Glomerular endothelial cell (primary cell): ENCODE measurements at places on chromosomes 7 and 10. TPM values are rescaled to one million over a fixed set of nuclear protein-coding genes. Genes with fewer than 3 reads are reported as not detected.

CALML3 gene
- not detected in 2 replicates for total RNA-seq

TMEM140 gene
- total RNA-seq = 11.7 and 42.1 TPM in 2 replicates

- no peak for DNase-seq
Observed at GRCh38 chr7:81111781-81112540, 193.1 kb upstream of the SEMA3C start.

DNA sequence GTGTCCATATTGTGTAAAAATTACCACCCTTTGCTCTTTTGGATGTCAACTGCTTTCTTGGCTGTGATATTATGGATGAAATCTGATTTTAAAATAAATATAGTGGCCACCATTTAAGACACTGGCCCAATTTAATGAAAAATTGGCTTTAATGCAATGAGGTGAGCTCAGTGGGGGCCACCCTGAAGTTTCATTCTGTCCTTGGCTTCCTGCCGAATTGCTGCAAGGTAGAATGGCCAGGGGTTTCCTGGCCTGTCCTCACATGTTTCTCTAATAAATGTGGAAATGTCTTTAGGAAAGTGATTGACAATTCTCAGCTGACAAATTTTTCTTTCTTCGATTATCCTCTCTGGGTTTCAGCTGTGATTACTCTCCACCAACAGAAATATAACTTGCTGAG is 36.0 kb downstream of the DYNC1I1 start:
- no peak for DNase-seq

DNA sequence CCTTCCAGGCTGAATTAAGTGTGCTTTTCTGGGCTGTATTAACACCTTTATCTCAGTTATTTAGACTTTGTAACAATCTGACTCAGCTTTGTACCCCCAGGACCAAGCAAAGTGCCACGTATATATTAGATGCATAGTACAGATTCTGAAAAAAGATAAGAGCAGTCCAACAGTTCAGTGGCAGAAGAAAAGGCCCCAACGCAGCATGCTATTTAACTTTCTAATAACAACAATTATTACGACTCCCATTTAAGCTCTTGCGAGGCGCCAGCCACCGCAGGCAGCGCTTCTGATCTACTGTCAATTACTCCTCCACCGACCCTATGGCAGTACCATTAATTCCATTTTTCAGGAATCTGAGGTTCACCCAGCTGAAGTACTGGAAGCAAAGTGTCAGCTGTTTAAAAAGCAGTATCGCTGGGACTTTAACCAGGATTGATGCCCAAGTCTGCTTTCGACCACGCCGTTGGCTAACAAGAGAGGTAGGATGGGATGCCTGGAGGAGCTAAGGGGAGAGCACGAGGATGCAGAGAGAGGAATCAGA is 638 bp downstream of the LIPA start:
- no peak for DNase-seq

DNA sequence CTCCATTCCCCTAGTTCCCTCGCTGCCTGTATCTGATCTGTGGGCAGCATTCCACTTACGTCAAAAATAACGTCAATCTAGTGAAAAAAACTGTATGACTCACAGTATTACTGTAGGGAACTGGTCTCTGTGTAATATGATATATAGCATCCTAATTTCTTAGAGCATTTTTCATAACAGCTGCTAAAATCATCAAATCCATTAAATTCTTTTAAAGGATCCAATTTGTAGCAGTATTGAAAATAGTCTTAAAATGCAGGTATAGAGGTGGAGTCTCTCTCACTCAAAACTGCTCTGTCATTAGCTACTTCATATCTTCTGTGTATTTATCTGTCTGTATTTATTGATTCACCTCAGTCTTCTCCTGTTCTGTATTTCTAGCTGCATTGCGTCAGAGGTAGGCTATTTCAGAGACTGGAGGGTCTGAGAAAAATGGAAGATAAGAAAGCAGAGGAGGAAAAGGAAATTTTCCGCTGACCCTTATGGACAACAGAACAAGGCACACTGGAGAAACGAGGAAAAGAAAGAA is 59.9 kb downstream of the PON1 start:
- DNase-seq = no peak

- no peak for DNase-seq
Observed at GRCh38 chr10:8563478-8563877, 509.0 kb downstream of the GATA3 start.
